ENCODE measurements at places on chromosomes 4 and X.
A peak's percentile ranks its signal among the peaks of the same experiment; 100 is the strongest.

DNA sequence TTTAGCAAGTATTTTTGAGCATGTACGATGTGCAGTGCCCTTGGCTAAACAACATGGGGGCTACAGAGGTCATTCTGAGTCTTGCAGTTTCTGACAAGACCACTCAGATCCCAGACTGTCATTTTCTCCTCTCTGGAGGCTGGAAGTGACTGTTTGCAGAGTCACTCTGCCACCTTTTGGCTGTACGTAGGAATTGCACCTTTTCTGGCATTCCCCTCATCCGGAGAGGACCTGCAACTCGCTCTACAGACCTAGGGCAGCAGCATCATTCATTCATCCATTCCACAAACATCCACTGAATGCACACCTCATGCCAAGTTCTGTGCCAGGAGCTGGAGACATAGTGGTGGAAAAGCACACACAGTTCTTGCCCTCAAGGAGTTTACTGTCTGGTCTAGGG, 160.4 kb upstream of the GPR101 start:
- peak; percentile 3 for DNase-seq

DNA sequence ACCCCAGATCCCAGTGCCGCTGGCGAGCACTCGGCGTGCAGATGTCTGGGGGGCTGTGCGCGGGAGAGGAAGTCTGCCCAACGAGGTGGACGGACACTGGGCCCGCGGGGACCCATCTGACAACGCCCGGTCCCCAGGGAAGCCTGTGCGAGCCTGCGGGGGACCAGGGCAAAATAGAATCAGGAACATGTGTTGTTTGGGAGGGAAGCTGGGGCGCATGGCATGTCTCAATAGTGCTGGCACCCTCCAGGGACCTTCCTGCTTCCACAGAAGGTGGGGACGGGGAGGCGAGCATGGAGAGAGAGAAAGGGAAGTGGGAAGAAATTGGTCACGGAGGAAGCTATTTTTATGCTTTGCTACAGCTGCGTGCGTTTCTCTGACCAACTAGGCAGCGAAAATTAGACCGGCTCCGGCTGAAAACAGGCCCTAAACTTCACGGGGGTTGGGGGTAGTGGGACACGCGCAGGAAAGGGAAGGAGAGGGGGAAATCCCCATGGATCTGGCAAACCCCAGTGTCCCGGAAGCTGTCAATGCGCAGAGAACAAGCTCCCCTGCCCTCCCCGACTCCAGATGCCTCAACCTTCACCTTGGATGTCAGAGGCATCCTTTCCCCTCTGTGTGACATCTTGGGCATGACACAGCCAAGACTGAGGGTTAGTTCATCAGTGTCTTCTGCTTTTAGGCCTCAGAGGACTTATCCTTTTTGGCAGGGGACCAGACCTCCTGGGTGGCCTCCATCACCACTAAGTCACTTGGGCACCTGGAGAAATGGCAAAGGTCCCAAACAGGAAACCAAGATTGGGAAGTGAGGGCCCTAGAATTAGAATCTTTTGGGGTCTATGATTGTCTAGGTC, 169.8 kb upstream of the BCOR start:
- no peak for DNase-seq

DNA sequence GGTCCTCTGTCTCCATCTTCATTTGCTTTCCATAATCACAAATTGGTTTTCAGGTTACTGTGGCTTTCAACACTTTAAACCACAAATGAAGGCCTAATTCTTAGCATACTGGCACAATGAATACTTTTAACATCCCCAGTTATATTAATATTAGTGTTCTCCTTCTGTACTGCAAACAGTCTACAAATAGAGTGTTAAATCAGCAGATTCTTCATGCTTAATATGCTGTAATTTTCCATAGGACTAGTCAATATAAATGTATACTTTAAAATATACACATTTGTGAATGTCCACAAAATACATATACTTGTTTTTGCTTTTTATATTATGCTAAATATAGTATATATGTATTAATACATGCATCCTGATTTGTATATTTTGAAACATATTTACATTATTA, 72.6 kb downstream of the SH3RF1 start:
- DNase-seq = no peak

DNA sequence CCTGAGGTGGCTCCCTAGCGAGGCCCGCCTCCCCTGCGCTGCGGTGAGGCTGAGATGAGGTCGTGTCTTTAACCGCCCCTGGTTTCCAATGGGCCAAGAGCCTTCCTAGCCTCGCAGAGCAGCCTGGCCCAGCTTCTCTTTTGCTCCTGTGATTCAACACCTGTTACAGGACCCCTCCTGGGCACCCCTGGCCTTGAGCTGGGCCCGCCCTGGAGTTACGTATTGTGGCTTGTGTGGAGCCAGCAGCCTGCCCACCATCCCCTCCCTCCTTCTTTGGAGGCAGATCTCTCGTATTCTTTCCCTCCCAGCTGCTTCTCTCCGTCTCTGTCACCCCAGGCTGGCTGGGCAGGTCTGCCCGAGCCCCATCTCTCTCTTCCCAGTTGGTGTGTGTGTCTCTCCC, 19.3 kb upstream of the UBA1 start:
- no peak for DNase-seq

- no peak for DNase-seq
Measured at GRCh38 chr4:179196511-179196910, 1754.3 kb upstream of the AGA start.

- DNase-seq = peak; percentile 26
Measured at GRCh38 chr4:825063-825970, 612 bp downstream of the CPLX1 start.

GRCh38 chr4:55491486-55491885, 55.2 kb downstream of the CLOCK start:
- no peak for DNase-seq

GRCh38 chrX:118548841-118549240, 53.2 kb downstream of the DOCK11 start:
- no peak for DNase-seq

DNA sequence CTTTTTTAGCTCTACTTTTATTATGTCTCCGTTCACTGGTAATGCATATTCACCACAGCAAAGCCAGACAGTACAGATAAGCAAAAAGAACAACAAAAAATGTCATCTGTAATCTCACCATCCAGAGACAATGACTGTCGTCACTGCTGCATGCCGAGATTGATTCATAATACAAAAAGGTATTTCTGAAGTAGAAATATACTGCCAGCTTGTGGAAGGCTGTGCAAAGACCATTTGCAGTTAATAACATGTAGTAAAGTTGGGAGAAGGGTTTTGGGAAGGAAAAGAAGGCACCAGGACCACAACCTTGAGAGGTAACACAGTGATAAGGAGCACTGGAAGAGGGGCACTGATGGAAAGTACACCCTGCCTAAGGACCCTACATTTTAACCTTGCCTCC, 223.0 kb upstream of the ZIC3 start:
- DNase-seq = no peak

- peak; percentile 45 for DNase-seq
Measured at GRCh38 chr4:108171339-108172230, 2.9 kb upstream of the LEF1 start.

DNA sequence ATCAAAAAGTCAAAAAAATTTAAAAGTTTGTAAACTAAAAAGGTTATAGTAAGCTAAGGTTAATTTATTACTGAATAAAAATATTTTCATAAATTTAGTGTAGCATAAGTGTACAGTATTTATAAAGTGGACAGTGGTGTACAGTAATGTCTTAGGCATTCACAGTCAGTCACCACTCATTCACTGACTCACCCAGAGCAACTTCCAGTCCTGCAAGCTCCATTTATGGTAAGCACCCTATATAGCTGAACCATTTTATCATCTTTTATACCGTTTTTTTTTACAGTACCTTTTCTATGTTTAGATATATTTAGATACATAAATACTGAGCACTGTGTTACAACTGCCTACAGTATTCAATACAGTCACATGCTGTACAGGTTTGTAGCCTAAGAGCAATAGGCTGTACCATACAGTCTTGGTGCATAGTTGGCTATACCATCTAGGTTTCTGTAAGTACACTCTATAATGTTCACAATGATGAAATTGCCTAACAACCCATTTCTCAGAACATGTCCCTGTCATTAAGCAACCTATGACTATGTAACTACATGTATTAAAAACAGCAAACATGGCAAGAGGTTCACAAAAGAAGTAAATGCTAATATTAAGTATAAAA, 18.6 kb downstream of the ACSL4 start:
- DNase-seq = no peak

DNA sequence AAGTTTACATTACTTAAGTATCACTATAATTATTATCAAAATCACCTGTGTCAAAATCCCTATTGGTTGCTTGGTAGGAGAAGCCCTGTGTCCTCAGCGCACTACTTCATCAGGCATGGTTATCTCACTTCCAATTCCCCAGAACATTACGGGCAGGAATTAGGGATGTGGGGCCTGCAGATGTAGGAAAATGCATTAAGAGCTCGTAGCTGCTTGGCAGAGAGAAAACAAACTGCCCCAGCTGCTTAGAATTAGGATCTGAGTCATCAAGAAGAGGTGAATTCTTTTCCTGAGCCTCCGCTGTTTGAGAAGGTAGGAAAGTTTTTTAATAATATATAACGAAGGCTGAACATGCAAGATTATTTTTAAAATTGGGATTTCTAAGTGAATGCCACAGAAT, 31.1 kb upstream of the CLNK start:
- DNase-seq = no peak

DNA sequence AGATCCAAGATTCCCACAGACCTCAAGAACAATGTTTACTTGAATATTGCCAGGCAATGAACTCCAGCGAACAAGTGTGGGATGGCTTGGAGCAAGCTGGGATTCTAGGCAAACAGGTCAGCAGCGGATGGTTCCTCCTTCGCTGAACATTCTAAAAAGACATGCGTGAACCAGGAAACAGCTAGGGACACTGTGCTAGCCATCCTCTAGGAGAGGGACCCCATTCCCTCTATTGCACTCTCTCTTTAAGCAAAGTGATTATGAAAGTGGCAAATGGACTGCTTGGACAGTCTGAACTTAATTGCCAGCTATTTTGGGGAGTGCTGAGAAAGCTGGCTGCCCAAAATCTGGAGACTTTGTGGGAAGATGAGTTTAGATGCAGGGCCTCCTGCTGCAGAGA, 29.9 kb upstream of the TEC start:
- DNase-seq = no peak

GRCh38 chrX:72255445-72255844, 16.6 kb upstream of the ERCC6L start:
- no peak for DNase-seq

DNA sequence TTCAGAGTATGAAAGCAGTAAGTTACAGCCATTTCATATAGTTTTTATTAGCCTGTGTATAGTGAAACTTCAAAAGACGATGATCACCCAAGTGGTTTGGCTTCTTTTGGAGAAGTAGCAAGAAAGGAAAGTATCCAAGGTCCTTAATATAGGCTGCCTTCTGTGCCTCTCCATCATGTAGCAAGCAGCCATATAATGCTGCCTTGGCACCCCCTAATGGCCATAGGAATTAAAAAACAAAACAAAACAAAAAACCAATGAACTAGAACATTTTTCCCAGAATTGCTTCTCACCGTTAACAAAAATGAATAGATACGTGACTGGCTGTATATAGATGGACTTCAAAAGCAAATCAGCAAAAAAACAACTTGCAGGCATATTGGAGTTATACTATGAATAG, 18.9 kb downstream of the LAMP2 start:
- DNase-seq = no peak

- no peak for DNase-seq
Measured at GRCh38 chr4:140752291-140753068, 3.7 kb downstream of the TBC1D9 start.

DNA sequence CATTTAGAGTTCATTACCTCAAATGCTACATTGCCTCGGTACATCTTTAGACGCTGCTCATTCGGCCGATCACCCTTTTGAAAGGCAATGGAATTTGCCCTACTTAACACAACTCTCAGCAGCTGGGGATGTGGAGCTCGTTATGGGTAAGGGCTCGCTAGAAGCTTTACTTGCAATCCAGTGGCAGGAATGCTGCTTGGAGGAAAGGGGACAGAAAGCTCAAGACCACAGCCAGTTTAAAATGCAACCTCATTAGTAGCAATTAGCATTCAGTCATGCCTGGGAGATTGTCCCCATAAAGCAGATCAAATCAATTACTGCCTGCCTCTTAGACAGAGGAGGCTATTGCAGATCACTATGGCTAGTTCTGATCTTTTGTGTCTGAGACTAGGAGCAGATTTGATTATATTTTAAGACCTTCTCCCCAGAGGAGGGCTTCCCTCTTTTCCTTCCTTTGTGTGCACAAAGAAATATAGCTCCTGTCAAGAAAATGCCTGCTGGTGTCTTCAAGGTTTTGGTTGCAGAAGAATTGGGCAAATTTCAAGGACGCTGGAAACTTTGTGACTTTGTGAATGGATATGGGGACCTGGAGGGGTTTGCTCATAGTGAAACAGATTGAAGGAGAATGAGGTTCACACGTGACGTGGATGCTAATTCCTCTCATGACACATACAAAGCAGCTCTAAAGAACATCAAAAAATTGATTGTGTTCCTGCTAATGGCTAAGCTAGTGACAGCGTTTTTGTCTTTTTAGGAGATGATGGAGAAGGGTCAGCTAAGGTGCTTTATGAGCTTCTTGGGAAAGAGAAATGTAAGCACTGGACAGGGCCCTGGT, 237.5 kb upstream of the GLRA2 start:
- no peak for DNase-seq

DNA sequence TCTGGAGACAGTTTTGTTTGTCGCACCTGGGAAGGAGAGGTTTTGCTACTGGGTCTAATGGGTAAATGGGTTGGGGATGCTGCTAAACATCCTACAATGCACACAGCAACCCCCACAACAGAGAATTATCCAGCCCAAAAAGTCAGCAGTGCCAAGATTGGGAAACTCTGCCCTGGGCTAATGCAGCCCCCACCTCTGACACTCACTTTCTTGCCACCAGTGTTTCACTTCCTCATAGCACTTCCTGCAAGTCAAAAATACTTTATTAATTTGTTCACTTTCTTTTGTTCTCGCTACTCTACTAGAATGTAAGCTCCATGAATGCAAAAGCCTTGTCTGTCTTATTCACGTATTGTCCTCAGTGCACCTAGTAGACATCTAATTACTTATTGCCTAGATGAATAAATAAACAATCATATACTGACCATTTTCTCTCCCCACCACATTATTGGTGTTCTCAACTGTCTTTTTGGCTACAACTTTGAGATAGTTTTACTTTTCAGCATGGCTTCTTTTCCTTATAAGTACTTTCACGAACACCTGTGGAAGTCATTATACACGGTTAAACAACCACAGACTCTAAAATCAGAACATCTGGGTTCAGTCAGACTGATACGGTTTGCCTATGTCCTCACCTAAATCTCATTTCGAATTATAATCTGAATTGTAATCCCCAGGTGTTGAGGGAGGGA, 82.0 kb upstream of the PITX2 start:
- no peak for DNase-seq

- DNase-seq = no peak
Measured at GRCh38 chr4:53776141-53776540, 184.9 kb upstream of the LNX1 start.

- DNase-seq = no peak
Measured at GRCh38 chr4:100391863-100392262, 126.0 kb downstream of the EMCN start.

GRCh38 chr4:148539387-148539786, 97.2 kb upstream of the NR3C2 start:
- no peak for DNase-seq

GRCh38 chr4:153684182-153684970, at the start of gene TLR2:
Gene TLR2 (plus strand): TSS chr4:153684280. CDS start chr4:153702908, 18,628 bp downstream.
- peak; percentile 69 for DNase-seq

- DNase-seq = no peak
Measured at GRCh38 chr4:132026166-132026565, 1122.9 kb upstream of the PCDH10 start.
